ENCODE measurements at places on chromosomes 6 and 20.

- DNase-seq = no peak
These were observed 52.8 kb downstream of the UST start for GRCh38 chr6:148799647-148800046.

- no peak for DNase-seq
These were observed 274.9 kb downstream of the SMOC2 start for GRCh38 chr6:168715643-168716481.

DNA sequence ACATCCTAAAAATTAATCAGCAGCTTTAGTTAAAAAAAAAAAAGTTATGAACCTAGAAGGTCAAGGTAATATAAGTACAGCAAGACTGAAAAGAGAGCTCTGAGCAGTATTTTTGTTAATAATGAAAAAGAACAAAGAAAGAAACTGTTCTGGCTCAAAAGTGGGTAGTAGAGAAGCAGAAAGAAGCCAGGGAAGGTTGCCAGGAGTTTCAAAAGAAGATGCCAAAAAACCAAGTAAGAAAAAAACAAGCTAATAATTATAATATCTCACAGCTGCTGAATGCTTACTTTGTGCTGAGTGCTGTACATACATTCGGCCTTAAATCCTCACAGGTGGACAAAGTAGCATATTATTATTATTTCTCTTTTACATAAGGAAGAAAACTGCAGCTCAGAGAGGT is 31.9 kb downstream of the NRSN1 start:
- DNase-seq = no peak

DNA sequence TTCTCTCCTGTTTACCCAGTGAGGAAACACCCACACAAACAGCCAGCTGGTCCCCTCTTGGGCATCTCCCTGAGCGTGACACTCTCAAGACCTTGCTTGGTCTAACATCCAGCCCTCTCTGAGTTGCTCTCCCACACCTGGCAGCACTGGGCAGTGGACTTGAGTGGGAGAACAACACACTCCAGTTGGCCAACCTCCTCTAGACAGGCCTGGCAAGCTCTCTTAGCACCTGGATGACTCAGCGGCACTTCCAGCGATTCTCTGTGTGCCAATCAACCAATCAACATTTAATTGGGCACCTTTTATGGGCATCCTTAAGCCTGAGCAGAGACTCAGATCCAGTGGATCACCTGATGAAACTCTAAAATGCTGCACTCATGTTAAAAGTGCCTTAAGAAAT is 76.6 kb upstream of the QKI start:
- DNase-seq = no peak

DNA sequence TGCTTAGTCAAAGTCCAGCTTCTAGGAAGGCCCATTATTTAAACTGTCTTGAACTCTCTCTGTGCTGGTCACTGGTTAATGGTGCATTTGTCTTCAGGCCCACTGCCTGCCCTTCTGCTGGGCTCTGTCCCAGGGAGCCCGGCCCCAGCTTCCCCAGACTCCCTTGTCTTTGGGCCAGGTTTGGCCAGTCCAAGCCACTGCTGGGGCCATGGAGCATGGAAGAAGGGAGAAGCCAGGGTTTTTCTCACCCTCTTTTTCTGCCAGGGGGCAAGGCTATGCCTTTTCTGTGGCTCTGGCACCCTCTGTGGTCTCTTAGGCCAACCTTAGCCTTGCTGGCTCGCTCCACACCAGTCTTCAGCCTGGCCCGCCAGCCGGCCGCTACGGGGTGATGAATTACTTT is 390.0 kb upstream of the SULF2 start:
- DNase-seq = no peak

DNA sequence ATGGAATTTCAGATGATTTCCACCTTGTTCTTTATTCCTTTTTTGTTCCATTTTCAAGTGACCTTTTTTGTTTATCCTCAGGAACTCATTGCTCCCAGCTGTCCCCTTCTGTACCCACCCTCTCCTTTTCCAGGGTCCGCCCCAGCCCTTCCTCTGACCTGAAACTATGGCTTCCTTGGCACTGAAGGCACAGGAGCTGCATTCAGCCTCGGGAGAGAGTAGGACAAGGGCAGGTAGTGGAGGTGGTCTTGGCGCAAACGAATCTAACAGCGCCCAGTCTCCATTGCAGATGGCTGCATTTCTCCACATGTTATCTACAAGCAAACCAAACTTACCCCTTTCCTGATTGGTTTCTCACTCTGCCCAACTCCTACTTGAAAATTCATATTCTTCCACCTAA is 8.8 kb upstream of the ULBP2 start:
- DNase-seq = no peak

Measured in activated T-cell treated with anti-CD3 and anti-CD28 coated beads for 1 hour (primary cell).